Progenitor cell of endocrine pancreas (in vitro differentiated cells): ENCODE measurements at places on chromosomes 16 and 17.

DNA sequence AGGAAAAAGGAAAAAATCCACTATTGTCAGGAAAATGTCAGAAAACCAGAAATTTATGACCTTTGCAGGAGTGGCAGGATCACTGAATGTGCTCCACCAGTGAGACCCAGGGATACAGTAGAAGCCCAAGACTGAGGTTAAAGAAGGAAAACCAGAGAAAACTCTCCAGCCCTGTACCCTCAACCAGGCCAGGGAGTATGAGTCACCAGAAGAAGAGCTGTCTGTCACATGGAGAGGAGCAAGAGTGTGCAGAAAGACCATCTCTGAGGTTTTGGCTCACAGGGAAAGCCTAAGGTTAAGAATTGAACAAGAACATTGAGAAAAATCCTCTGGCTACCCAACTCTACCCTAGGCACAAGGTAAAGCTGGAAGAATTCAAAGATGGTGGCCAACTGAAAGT lies 47.6 kb upstream of the MON1B start:
- no peak for DNase-seq

- no peak for DNase-seq
Observed at GRCh38 chr17:66373944-66374817, 71.8 kb downstream of the PRKCA start.

- no peak for DNase-seq
Observed at GRCh38 chr16:48106446-48106845, 49.3 kb downstream of the ABCC12 start.

- no peak for DNase-seq
Observed at GRCh38 chr17:61833536-61834193, 29.7 kb downstream of the BRIP1 start.

DNA sequence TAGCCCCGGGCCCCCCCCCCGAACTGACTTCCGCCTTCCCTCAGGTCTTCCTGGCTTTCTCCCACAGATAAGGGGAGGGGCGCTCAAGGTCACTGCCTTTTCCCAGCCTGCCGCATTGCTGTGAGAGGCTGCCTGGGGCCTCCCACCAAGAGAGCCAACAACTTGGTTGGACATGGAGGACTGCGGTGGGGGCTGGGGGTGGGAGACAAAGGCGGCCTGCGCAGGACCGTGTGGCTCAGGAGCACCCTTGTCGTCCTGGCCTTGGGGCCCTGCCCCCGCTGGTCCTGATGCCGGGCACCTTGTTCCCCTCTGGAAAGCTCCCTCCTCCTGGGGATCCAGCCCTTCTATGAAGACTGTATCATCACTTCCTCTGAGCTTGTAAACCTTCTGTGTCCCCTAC lies 105.6 kb upstream of the FOXF1 start:
- no peak for DNase-seq

GRCh38 chr16:87461466-87461991 lies 31.3 kb downstream of the ZCCHC14 start:
- peak; percentile 77 for DNase-seq

GRCh38 chr16:55655381-55655896 lies 349 bp upstream of the SLC6A2 start:
- no peak for DNase-seq

DNA sequence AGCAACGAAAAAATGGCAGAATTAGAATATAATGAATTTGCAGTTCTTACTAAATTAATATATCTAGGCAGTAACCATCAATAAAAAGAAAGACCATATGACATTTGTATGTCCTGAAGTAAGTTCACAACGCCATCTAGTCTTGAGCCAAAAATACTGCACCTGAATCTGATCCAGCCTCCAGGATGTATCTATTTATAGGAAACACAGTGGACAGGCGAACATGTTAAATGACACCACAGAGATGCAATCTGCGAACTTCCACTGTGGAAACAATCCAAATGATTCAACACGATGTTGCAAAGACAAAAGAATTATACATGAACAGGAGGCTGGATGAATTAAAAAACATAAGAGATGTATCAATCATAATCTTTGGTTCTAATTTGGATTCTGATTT lies 197.6 kb downstream of the CDH13 start:
- no peak for DNase-seq

GRCh38 chr17:39461926-39462569 lies 762 bp downstream of the CDK12 start:
- no peak for DNase-seq

DNA sequence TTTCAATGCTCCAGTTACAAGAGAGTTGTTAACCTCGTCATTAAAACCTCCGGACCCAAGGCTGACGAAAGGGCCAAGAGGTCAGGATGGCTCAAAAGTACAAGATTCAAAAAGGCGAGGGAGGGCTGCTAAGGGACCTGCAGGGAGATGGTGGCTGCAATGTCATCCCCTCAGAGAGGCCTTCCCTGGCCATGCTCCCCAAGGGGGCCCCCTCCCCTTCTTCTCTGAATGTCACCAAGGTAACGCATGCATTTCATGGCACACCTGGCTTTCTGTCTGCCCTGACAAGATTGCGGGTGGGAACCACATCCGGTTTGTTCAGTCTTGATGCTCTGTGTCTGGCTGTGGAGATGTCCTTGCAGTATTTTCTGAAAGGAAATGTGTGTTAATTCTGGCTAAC lies 89.9 kb downstream of the C16orf78 start:
- DNase-seq: no peak

DNA sequence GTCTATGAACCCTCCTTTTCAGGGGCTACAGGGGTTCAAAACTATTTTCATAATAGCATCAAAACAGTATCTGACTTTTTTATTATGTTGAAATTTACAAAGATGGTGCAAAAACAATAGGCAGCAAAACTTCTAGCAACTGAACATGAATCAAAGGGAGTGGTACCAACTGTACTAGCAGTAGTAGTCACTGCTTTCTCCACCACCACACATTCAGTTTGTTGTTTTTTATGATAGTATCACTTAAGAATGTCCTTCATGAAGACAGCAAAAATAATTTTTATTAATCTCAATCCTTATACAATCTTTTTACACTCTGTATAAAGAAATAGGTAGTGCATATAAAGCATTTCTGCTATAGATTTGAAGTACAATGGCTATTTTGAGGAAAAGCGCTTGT lies 47.6 kb downstream of the MED13 start:
- no peak for DNase-seq

DNA sequence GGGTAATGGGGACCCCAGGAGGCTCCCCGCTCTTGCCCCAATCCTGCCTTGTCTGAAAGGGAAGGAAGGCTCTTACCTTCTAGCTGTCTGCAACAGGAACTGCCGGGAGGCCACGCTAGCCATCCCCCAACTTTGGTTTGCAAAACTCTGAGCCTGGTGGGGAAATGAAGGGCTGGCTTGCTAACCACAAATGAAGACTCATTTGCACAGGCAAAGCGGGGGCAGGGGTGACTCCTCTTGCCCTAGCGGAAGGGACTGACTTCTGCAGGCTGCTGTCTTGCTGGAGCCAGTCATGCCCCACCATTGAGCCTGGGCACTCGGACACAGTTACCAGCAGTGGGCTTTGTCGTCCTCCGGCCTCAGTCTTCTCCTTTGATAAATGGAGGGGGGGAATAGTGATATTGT lies 52.6 kb downstream of the PLCG2 start:
- no peak for DNase-seq

DNA sequence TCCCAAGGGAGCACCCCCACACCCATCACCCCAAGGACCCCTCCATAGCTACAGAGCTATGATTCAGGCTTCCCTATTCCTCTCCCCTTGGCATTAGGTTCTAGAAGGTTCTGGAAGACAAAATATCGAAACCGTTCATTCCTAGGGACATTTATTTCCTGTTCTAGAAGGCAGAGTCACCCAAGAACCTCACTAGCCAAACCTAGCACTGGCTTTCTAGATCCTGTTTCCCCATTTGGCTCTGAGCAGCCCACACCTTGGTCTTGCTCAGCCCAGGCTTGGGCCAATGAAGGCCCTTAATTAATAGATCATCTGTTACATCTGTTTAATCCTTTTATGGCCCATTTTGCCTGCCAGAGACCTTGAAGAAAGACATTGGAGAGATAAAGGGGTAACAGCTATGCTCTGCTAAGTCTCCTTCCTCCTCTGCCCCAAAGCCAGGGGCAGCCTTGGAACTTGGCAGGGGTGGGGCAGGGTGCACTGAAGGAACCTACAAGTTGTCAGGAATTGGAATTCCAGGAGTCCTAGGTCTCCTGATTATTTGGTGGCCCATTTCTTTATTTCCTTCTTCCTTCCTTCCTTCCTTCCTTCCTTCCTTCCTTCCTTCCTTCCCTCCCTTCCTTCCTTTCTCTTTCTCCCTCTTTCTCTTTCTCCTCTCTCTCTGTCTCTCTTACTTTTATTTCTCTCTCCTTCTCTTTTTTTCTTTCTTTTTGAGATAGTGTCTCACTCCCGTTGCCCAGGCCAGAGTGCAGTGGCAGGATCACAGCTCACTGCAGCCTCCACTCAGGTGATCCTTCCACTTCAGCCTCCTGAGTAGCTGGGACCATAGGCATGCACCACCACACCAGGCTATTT lies 8.7 kb upstream of the FZD2 start:
- DNase-seq: no peak

DNA sequence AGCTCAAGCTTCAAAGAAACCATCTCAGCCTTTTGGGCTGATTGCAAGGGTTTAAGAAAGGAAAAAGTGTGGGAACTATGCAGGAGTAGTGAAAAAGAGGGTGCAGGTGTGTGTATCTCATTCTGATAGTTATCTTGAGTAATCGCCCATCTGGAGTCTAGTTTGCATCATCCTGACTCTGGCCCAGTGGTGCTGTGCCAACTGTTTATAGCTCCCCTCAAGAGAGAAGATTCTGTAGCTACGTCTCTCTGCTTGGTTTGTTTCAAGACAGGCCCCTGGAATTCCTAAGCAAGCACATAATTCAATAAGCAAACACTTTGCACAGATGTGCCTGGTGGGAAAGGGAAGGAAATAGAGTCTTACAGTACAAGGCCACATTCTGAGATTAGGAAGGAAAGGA lies 144.4 kb downstream of the HAPSTR1 start:
- DNase-seq: no peak

- no peak for DNase-seq
Observed at GRCh38 chr16:67278773-67279295, 498 bp upstream of the PLEKHG4 start.

DNA sequence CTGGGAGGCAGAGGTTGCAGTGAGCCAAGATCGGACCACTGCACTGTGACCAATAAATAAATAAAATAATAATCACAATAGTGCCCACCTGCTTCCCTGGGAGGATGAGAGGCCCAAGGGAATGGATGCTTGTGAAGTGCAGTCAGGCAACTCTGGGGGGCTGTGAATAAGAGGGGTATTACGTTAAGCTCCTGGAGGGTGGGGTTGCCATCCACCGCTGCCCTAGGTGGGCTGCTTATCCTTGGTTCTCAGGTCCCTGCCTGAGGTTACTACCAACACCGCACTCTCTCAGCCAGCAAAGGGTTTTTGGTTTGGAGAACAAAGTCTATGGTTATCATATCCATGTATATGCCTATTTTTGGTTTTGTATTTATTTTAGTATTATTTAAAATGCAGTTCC lies 48.6 kb upstream of the CBFA2T3 start:
- DNase-seq: no peak

DNA sequence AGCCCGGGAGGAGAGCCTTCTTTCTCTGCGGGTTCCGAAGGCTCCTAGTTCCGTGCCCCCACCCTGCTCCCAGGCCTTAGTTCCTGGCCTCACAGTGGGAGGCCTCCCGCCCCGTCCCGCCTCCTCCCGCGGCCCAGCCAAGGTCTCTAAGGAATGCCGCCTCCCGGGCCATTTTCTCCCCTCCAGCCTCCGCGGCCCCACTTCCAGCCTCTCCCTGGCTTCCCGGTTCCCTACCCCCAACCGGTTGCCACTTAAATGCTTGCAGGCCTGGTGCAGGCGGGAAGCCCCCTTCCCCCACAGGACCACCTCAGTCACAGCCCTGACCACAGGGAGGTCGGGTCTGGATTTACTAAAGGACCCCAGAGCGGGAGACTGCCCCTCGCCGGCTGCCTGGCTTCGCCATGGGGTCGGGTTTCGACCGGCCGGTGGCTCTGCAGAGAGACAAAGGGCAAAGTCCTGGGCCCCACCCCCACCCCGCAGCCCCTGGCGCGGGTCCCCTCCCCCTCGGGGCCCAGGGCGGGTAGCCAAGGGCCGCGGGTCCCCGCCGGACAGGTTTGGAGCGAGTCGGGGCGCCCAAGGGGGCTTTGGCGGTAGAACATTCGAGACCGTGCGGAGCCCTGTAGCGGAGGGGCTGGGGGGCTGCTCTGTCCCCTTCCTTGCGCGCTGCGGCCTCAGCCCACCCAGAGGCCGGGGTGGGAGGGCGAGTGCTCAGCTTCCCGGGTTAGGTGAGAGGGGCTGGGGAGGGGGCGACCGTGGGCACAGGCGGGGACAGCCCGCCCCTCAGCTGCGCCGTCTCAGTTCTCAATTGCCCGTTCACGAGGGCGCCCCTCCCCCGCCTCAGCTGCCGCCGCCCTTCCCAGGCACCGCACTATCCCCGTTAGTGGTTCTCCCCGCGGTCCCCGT lies 16.4 kb downstream of the IGF2BP1 start:
- DNase-seq: peak; percentile 76

DNA sequence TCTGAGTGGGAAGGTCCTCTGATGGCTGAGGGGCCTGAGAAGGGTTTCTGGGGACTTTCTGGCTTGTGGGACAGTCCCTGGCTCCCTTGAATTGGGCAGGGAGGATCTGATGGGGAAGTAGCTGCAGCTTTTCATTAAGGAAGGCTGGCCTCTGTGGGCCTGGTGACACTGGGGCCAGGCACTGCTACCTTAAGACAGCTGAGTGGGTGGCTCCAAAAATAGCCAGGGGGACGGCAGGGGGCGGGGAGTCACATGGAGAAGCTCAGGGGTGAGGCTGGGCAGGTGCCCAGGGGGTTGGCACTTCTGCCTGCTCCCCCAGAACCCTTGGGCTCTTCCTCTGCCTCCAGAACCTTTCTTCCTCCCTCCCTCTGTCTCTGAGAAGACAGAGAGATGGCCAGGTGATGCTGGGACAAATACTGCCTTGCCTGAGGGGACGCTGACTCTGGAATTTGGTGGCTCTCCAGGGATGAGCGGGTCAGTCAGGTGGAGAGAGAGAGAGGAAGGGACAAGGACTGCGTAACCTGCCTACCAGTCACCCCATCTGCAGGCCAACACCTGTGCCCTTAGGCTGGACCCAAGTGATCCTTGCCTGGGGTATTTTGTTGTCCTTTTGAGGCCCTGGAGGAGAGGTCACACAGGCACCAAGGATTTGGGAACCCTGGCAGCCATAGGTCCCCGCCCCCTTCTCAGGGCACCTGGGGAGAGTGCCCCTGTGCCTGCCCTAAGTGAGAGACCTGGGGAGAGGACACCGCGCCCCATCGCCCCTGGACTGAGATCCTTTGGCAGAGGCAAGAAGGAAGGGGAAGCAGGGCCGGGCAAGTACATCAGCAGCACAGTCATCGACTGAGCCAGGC lies 1.7 kb upstream of the SGCA start:
- no peak for DNase-seq

DNA sequence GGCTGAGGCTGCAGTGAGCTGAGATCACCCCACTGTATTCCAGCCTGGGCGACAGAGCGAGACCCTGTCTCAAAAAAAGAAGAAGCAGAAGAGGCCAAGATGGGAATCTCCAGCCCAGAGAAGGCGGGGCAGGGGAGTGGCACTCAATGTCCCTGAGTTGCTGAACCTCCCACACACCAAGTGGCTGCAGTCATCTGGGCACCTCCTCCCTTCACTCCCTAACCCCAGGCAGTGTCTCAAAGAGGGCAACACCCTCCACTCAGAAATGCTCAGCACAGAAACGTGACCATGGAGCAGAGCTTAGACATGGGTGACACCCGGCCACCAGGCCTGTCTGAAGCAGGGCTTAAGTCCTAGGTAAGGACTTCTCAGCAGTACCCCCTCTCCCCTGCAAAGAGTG lies 36.3 kb upstream of the BCAR1 start:
- DNase-seq: no peak

- DNase-seq: no peak
Observed at GRCh38 chr16:79155904-79156303, 444.6 kb downstream of the MAF start.
